ENCODE measurements at places on chromosomes 5 and 9.

DNA sequence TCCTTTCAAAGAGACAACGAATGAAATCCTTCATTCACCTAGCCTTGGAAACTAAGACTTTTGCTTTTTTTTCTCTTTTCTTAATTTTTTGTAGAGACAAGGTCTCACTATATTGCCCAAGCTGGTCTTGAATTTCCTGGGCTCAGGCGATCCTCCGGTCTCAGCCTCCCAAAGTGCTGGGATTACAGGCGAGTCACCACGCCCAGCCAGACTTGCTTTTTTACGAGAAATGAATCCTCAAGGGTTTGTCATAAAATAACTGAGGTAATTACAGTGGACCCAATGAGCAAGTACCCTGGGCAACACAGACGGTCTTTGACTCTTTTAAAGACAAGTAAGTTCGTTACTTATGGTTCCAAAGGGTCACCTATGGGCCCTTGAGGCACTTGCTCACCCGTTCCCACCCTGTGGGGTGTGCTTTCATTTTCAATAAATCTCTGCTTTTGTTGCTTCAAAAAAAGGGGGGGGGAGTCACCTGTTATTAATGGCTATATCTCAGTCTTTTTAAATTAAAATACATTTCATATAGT lies 70.4 kb downstream of the TRPM6 start:
- no peak for DNase-seq

DNA sequence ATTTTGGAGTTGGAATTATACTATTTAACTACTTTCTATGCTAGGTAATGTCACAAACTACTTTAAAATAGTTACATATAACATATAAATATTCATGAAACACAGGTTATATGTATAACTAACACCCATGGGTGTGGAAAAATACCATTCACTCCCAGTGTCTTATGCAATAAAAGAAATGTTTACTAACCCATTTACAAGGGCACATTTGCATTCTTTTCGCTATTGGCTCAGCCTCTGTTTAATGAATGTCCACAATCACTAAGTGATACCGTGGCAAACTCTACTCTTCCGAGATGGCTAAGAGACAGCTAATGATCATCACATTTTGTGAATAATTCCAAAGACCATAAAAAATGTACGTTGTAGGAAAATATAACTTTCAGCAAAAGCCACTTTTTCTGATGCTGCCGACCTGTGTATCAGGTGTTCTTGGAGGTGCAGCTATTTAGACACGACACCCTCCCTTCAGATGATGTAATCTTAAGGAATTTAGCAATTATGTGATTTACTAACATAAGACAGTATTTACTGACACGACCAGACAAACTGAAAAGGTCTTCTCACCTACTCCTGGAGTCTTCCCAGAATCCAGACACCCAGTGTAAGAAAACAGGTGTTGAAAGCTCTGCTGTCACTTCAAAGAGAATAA lies 121.7 kb upstream of the FAM120A start:
- no peak for DNase-seq

DNA sequence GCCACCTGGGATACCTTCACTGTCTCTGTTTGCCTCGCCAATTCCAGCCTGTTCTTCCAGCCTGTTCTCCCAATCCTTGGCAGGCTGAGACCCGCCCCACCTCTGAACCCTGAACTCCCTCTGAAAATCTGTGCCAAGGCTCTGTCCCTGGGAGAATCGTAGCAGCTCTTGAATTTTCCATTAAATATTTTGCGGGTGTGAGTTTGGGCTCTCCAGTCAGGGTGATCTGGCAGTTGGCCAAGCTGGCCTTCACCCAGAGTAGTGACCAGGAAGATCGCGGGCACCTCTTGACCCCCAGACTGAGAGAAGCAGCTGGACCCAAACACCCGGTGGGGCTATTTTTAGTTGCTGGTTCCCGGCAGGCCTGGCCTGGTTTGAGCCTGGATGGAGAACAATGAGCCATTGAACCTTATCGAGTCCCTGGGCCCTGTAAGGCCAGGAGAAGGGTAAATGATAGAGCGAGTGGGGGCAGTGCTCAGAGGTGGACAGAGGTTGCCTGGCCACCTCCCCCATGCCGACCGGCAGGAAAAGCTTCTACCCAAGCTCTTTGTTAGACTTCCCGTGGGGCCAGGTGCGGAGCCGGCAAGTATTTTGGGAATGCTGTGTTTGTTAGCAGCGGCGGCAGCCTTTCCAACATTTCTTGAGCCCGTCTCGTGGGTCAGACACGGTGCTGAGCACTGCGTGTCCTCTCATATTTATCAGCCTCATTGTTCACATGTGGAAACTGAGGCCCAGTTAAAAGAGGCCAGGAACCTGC lies 146.2 kb downstream of the RGS3 start:
- no peak for DNase-seq

- DNase-seq: no peak
Observed at GRCh38 chr9:85645909-85646627, 95.7 kb downstream of the AGTPBP1 start.

DNA sequence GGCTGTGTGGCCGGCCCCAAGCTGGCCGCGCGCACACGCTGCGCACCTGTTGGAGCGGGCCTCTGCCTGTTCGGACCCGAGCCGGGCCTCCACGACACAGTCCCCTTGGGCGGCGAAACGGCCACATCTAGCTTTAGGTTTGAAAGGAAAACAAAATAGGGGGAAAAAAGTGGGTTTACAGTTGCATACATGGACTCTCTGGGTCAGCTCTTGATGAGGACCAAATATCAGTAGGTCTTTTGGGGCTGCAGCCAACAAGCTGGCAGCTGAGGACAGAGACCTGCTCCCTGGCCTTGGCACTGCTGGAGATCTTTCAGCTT lies 20.7 kb downstream of the IGIP start:
- no peak for DNase-seq

DNA sequence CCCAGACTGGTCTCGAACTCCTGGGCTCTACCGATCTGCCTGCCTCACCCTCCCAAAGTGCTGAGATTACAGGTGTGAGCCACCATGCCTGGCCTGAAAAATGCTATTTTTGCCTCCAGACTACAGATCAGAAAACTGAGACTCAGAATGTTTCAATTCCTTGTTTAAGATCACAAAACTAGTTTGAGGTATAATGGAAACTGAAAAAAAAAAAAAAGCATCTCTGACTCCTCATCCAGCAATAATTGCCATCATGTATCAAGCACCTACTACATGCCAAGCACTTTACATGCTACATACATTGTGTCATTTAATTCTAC lies 35.6 kb downstream of the PLAC8L1 start:
- DNase-seq: no peak

DNA sequence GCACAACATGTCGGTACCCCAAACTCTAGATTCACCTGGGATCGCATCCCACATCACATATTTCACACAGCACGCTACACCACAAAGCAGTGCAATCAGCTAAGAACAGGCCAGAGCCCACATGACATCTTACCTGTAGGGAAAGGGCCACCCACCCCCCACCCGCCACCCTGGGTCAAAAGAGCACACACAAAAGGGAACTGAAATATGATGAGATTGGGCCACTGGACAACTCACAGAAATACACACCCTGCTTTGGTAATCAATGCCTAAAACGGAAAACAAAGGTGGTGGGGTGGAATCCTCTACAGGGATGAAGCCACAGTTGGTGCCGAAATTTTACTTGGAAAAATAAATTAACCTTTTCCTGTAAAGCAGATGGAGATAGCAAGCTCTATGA lies 13.1 kb downstream of the RETREG1 start:
- DNase-seq: no peak

GRCh38 chr9:23551929-23552707 lies 273.9 kb downstream of the ELAVL2 start:
- no peak for DNase-seq

DNA sequence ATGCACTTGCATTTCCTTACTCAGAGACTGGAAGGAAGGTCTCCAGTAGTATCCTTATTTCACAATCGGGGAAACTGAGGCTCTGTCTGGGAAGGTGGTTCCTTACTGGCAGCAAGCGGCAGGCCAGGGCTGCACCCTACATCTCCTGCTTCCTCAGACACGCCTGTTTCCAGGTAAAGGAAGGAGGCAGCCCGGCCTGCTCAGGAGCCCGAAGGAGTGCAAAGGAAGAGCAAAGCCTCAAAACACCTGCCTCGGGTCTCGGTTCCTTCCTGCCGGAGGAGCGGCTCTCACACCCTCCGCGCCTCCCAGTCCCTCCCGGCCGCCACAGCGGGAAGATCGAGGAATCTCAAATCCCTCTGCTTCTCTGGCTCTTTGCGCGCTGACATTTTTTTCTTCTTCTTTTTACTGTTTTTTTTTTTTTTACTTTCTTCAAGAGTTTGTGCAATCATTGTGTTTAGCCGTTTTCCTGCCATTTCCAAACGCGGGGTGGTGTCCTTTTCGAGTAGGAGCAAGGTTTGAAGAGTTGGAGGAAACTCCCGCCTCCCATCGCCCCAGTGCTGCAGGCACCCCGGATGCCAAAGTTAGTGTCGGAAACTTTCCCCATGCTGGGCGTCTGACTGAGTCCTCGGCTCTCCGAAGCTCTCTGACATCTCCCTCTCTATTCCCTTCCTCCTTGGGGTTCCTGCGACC lies 1.0 kb downstream of the GGTA1 start:
- no peak for DNase-seq

DNA sequence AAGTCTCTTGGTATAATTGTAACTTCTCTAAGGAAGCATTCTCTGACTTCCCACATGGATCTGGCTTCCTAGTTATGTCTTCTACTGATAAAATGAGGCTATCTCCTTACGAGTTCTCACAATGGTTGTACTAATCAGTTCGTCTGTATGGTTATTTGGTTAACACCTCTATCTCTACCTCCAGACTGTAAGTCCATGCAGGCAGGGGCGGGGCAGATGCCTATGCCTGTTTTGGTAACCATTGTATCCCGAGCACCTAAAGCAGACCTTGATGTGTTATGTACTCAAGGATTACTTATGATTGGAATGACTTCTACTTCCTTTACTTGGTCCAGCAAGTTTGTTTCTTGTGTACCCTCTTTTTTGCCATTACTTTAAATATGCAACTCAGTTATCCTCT lies 125.0 kb upstream of the PITX1 start:
- no peak for DNase-seq

- no peak for DNase-seq
Observed at GRCh38 chr5:137688210-137688840, 47.6 kb downstream of the KLHL3 start.

DNA sequence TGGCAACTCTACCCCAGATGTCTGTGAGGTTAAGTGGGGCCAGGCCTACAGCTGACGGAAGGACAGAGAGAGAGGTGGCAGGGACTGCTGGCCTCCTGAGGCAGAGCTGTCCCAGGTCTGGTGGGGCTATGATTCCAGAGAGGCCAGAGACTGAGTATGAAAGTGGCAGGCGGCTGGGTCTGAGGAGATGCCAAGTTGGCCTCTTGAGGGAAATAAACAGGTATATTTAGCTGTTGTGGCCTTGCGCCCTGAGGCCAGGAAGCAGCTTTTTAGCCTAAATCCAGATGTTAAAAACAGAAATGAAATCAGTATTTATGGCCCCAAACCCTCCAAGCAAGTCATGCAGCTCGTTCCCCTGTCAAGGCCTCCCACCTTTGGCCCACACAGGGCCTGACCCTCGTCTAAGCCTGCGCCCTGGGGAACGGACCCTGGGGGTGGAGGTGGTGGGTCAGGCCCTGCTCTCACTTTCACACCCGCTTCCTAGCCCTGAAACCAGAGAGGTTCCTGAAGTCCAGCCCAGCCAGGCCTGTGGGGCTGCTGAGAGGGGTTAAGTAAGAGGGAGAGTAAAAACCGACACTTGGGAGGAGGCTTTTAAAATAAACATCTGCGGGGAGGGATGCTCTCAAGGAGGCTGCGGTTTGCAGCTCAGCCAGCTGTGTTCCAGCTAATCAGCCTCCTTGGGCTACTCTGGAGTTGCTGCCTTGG lies 18.7 kb downstream of the PCDHGC5 start:
- DNase-seq: no peak

GRCh38 chr9:33106372-33106771 lies 29.9 kb upstream of the SMU1 start:
- DNase-seq: no peak

Data from stimulated activated CD8-positive, alpha-beta memory T cell treated with anti-CD3 and anti-CD28 coated beads, Interleukin-7, amount 100 ng/mL, for 48 hours (primary cell).